CD4-positive, CD25-positive, alpha-beta regulatory T cell (primary cell): ENCODE measurements at places on chromosomes 2 and 18.
A peak's percentile ranks its signal among the peaks of the same experiment; 100 is the strongest.

- no peak for DNase-seq
These were observed 314.1 kb upstream of the TRIB2 start for GRCh38 chr2:12402440-12403139.

GRCh38 chr18:63590373-63590772 lies 3.2 kb downstream of the SERPINB13 start:
- DNase-seq = no peak

GRCh38 chr2:206095536-206096332 lies 9.8 kb upstream of the INO80D start:
- DNase-seq = no peak

DNA sequence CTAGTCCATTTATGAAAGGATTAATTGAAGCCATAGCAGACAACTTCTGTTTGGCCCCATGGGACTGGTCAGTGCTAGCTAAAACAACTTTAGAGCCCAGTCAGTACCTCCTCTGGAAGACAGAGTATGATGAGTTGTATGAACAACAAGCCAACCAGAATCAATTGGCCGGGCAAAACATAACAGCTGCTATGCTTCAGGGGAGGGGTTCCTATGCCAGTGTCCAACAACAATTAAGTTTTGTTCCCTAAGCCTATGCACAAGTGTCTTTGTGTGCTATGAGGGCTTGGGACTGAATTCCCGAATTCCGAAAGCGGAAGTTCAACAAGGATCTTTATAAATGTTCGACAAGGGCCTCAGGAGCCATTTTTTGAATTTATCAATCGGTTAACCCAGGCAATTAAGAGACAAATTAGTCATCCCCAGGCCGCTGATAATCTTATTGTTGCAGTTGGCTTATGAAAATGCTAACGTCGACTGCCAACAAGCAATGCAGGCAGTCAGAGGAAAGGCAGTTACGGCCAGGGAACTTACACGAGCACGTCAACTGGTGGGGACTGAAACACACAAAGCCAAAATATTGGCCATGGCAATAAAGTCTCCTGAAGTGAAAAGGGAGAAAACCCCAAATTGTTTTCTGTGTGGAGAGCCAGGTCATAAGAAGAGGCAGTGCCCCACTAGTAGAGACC lies 57.9 kb downstream of the ZNF638 start:
- DNase-seq = no peak

DNA sequence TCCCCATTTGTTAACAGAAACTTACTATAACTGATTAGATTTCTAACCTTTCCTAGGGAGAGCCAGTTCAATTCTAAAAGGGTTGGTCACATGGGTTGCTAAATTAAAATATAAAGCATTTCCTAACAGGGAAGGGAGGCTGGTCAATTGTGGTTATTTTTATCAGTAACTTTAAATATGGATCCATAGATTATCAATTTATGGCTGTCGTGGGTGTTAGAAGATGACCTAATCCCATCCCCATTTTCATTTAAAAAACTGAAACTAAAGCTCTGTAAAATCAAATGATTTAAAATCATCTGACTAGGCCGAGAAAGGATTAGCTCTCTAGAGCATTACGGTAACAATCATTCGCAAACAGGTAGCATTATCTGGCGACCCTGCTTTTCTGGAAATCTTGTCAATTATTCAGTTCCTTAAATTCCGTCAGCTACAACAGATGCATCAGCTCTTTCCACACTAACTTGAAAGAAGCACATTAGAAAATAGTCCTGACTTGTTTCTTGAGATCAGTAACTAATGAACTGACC lies 953 bp upstream of the HNRNPA3 start:
- no peak for DNase-seq

GRCh38 chr2:192005211-192005610 lies 158.3 kb upstream of the CAVIN2 start:
- DNase-seq = no peak

DNA sequence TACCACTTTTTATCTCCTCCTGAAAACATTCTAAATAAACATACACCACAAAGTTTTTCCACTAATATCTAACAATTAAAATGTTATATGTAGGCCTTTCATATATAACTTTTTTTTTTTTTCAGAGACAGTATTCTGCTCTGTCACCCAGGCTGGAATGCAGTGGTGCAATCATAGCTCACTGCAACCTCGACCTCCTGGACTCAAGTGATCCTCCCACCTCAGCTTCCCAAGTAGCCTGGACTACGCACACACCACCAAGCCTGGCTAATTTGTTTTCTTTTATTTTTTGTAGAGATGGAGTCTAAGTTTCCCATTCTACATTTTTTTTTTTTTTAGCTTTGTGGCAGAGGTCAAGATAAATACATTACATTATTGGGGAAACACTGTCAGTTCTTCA lies 1612.6 kb upstream of the NXPH2 start:
- DNase-seq = no peak

GRCh38 chr2:234620018-234620417 lies 123.1 kb upstream of the ARL4C start:
- DNase-seq = no peak

DNA sequence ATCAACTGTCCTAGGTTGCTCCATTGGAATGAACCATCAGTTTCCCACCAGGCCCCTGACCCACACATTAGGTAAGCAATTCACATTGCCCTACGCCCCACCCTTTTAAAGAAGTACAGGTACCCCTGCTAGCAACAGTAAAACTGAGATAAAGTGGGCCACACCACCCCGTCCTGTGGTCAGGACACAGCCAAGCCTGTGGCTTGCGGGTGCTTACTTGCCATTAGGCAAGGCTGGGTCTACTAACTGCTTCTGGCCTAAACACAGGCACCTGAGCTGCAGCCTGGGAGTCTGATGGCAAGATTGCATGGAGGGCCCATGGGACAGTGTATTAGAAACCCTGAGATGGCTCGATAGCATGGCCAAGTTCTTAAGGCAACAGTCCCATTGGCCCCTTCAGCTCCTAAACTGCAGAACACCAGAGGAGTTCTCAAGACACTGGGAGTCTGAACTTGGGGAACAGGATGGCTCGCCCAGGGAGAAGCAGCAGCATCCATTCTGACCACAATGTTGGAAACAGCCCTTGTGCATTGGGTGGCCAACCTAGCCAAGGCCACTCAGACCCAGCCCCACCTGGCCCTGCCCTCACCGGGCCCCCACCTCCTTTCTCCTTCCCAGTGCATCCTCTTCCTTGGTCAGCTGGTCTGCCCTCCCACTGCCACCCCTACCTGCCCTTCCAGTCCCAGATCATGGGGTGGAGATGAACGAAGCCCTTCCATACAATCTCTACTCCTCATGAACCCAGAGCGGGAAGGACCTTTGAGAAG lies 177.1 kb downstream of the TNS1 start:
- no peak for DNase-seq

GRCh38 chr2:25981596-25982272 lies 563 bp downstream of the KIF3C start:
- DNase-seq = no peak

- DNase-seq = no peak
These were observed 104.6 kb downstream of the RTP5 start for GRCh38 chr2:241974096-241974495.

DNA sequence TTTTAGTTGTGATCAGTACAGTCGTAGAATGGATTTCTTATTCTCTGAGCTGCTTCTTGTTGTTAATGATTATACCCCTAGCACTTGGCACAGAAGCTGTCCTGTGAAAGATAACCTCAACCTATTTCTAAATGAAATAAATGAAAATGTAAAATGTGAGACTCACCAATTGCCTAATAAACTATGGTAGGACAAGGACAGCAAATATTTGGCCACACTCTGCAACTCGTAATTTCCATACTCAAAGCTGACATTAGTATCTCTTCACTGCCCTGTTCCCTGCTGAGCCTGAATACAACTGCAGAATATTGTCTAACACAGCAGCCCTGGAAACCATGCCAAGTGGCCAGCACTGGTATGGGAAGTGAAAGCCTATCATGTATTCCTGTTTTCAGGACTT lies 34.5 kb downstream of the TMEM182 start:
- no peak for DNase-seq

GRCh38 chr2:46978723-46979122 lies 63.1 kb upstream of the MCFD2 start:
- no peak for DNase-seq

DNA sequence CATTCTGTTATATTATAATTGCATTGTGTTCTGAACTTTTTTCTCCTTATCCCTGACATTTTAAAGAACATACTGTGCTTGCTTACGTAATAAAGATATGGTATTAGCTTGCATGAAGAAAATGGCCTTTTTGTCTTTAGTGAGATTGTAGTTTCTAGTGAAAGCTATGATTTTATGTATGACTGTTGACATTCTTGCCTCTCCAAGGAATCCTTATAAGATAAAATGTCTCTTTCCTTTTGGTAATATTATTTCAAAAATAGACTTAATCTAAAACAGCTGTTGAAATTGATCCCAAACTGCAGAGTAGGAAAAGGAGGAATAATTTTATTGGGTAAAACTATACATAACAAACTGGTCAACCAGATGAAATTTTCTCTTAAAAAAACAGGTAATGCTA lies 40.8 kb upstream of the CCDC102B start:
- no peak for DNase-seq

- no peak for DNase-seq
These were observed 30.3 kb downstream of the ZNF532 start for GRCh38 chr18:58894930-58895329.

GRCh38 chr2:210198326-210198725 lies 26.9 kb downstream of the ACADL start:
- no peak for DNase-seq

DNA sequence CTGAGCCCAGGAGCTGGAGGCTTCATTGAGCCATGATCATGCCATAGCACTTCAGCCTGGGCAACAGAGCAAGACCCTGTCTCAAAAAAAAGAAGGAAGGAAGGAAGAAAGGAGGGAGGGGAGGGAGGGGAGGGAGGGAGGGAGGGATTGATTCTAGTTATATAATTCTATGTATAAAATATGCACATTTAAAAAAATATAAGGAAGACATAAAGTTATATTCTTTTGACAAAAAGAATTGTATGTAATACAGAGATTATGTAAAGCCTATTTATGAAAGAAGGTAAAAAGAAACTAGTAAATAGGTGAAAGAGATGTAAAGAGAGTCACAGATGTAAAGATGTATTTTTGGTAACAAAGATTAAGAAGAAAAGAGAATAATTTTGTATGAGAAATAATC lies 17.6 kb downstream of the TMSB10 start:
- DNase-seq = no peak

GRCh38 chr2:108575132-108575966 lies 41.1 kb downstream of the LIMS1 start:
- DNase-seq = no peak

- no peak for DNase-seq
These were observed 113.7 kb upstream of the CREB1 start for GRCh38 chr2:207416111-207416510.

DNA sequence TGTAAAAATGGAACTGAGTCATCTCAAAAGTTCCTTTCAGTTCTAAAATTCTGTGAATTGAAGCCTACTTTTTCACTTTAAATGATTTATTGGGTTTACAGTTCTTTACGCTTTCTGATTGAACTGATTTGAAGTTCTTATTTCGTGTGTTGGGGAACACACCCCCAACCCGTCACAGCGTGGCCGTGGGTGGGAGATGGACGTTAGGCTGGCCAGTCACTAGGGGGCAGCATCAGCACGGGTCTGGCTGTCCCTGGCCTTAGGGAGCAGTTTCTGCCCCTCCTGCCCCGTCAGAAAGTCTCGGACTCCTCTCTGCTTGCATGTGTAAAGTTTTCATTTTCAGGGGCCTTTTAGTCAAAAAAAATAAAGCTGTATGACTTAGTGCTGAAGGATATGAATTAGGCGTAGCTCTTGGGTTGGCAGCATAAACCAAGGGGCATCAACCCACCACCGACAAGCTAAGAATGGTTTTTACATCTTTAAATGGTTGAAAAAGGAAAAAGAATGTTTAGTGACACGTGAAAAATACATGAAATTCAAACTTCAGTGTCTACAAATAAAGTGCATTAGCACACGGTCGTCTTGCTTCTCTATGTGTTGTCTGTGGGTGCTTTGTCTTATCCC lies 63.4 kb downstream of the ZCCHC2 start:
- DNase-seq = peak; percentile 81

DNA sequence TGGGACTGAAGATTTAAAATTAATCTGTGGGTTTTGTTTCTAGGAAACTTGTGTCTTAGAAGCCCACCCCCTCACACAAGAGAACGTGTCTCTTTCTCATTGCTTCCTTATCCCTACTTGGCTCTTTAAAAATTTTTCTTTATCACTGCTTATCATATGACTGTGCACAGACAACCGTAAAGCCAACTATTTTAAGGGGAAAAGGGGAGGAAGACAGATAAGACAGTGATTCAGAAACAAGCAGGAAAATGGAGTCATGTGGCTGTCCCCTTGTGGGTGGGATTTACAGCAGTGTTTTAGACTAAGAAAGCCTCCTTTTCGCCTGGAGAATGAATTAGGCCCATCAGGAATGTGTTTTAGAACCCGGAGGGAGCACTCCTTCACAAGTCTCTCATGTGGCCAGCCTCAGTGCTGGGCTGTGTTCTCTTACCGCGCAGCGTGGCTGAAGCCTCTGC lies 17.6 kb downstream of the PRKCE start:
- DNase-seq = no peak

- DNase-seq = no peak
These were observed 19.5 kb downstream of the RALBP1 start for GRCh38 chr18:9494778-9495331.

GRCh38 chr2:192148620-192149321 lies 46.0 kb downstream of the TMEFF2 start:
- no peak for DNase-seq

DNA sequence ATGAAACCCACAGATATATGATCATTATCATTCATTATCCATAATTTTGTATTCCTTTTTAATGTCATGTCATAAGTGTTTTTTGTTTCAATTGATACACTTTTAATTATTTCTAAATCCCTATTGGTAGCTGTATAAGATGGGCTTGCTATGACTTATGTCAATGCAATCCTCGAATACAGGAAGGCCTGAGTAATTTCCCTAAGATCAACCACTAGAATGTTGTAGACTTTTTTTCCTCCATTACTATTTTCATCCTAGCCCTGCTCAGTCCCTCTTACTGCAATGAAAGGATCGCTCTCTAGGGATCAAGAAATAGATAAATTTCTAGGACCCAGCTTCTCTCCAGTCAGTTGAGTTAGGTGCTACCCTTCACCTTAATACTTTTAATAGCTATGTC lies 186.3 kb downstream of the KCNE4 start:
- no peak for DNase-seq

DNA sequence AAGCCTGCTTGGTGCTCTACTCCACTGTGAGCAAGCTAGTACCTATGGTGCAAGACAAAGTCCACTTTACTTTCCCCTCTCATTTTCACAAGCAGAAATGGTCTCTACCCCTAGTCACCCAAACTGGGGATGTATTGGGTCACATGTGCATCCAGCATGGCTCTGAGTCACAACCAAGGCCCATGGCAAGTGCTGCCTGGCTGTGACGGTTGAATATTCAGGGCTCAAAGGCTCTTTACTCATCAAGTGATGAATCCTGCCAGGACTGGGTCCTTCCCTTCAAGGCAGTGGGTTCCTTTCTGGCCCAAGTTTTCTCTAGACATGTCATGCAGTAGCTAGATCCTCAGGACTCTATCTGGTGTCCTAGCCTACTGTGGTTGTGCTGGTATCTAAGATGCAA lies 311.5 kb downstream of the DLGAP1 start:
- no peak for DNase-seq
